KBM-7 (cell line): ENCODE measurements at places on chromosomes 13 and 19.

GRCh38 chr19:40452016-40452415 is 7.9 kb upstream of the SERTAD3 start:
- no peak for DNase-seq

DNA sequence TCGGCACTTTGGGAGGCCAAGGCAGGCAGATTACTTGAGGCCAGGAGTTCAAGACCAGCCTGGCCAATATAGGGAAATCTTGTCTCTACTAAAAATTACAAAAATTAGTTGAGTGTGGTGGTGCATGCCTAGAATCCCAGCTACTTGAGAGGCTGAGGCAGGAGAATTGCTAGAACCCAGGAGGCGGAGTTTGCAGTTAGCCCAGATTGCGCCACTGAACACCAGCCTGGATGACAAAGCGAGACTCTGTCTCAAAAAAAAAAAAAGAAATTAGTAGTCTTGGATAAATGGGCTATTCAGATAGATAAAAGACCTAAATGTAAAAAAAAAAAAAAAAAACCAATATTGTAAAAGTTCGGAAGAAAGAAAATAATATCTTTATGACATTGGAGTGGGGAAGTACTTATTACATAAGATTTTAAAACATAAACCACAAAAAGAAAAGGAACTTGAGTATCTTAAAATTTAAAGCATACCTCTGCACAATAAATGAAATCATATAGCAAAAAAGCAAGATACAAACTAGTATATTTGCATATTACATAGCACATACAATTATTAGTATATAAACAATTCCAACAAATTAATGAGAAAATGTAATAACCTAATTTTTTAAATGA is 26.7 kb upstream of the RNASEH2B start:
- no peak for DNase-seq

DNA sequence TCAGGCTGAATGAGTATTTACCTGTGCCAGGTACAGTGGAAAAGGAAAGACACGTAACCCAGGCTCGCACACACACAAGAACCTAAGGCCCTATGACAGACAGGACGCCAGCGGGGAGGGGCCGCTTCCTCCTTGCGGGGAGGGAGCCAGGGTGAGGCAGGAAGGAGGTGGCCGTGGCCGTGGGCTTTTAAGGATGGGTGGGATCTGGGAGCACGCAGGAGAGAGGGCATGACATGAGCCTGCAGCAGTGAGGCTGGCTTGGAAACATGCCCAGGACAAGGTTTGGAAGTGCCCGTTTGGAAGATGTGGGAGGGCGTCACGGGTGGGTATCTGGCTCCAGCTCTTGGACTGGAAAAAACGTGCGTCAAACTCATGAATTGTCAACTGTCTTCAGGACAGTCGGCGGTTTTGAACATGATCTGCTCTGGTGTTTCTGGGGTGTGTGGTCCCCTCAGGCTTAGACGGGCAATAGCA is 20.1 kb downstream of the SH3GL1 start:
- no peak for DNase-seq

DNA sequence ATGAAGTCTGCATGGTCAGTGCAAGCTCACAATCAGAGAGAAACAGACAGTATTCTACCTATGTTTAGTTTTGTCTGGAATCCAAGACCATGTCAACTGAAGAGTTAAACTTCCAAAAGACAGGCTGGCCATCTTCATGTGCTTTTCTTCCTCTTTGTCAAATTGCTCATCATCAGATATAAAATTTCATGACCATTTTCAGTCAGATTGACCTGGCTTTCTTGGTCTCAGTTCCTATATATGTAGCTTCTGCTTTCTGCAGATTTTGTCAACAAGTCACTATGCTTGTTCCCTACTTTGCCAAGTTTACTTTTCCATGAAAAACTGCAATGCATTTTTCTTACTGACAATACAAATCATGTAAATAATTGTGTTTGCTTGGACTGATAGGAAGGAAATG is 13.9 kb downstream of the SLC46A3 start:
- DNase-seq = no peak

- DNase-seq = no peak
Measured at GRCh38 chr19:31127134-31127967, 221.9 kb downstream of the TSHZ3 start.

DNA sequence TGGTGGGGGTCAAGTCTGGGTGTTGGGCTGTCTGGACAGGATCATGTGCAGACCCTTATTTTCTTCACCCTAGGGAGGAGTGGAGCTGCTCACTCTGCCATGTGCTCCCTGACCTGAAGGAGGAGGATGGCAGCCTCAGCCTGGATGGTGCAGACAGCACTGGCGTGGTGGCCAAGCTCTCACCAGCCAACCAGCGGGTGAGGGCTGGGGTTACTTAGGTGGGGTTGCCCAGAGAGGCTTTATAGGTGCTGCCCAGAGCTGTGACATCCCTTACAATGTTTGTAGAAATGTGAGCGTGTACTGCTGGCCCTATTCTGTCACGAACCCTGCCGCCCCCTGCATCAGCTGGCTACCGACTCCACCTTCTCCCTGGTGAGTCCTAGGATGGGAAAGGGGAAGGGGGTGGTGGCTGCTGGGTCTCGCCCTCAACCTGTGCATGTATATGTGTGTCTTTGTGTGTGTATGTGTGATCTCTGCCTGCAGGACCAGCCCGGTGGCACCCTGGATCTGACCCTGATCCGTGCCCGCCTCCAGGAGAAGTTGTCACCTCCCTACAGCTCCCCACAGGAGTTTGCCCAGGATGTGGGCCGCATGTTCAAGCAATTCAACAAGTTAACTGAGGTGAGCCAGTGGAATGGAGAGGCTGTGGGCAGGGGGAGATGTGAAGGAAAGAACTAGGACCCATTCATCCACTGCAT is 5.1 kb downstream of the CHMP2A start:
- DNase-seq = no peak

DNA sequence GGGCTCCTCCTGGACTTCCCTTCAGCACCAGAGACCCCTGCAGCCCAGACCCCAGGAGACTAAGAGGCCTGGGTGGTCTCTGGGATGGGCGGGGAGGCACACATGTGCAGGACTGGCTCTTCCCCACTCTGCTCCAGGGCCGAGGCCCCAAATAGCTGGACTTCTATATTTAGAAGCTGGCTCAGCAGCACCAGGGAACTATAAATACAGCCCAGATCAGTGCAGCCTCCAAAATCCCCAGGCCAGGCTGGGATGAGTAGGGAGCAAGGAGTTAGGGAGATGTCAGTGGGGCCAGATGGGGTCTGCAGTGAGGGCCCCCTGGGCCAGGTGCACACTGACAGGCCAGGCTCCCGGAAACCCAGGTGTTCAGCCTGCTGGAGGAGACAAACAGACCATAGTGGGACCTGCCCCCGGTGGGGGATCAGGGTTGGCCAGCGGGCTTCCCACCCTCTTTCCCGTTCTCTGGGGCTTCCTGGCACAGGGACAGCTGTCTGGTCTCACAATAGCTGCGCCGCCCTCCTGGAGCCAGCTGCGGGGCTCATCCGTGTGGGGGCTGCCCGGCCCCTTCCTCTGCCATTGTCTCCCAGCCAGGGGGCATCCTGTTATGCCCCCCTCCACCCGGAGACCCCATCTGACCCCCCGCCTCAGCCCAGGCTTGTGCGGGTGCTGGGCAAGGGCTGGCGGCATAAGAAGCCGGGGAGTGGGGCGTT is 5.5 kb upstream of the ADGRE5 start:
- DNase-seq = no peak

- no peak for DNase-seq
Measured at GRCh38 chr13:35479038-35479492, 2.6 kb upstream of the MAB21L1 start.

- DNase-seq = no peak
Measured at GRCh38 chr13:113116206-113116800, 6.3 kb upstream of the F10 start.

DNA sequence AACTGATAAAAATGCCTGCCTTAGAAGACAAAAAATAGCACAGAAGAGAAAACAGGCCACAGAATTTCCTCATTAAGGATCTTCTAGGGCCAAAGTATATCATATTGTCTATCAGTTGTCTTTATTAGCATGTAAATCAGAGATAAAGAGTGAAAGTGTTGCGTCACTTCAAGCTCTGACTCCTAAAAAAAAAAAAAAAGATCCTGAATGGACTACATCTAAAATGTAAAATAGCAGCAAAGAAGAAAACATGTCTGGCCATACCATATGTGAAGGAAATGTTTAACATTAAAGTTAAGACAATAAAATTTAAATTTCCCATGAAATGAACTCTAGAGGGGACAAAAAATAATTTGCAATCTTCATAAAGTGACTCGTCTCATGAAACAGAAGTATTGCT is 237.4 kb downstream of the PCDH9 start:
- no peak for DNase-seq

DNA sequence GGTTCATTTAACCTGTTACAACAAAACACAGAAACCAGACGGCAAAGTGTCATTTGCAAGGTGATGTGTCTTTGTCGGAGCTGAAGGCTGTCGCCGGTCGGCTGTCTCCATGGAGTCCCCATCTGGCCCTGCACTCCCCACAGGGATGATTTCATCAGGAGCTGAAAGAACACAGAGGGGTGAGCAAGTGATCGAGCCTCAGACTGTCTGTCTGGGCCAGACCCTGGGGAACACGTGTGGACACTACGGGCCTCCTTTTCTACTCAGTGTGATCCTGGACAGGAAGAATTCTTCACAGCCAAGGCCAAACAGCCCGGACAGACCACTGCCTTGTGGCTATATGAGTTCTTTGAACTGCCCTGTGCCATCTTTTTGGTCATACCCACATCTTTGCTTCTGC is 85.1 kb downstream of the RNASEH2B start:
- DNase-seq = no peak

GRCh38 chr13:67769987-67770341 is 539.8 kb upstream of the PCDH9 start:
- no peak for DNase-seq

GRCh38 chr19:19067276-19068072 is 3.7 kb downstream of the SLC25A42 start:
- no peak for DNase-seq

GRCh38 chr13:41809962-41810361 is 150.9 kb downstream of the VWA8 start:
- DNase-seq = peak; percentile 26

DNA sequence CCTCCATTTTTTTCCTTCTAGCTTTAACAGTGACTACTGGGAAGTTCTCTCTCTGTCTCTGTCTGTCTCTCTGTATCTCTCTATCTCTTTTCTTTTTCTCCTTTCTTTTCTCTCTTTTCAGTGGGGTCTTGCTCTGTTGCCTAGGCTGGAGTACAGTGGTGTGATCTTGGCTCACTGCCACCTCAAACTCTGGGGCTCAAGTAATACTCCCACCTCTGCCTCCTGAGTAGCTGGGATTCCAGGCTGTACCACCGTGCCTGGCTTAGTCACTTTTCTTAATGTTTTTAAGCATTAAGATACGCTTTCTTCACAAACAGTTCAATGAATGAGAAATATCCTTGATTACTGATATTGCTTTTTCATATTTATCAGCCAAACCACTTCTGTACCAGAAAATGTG is 13.1 kb downstream of the PCCA start:
- no peak for DNase-seq

GRCh38 chr19:48321372-48321621 is 4.1 kb upstream of the EMP3 start:
- DNase-seq = peak; percentile 93

DNA sequence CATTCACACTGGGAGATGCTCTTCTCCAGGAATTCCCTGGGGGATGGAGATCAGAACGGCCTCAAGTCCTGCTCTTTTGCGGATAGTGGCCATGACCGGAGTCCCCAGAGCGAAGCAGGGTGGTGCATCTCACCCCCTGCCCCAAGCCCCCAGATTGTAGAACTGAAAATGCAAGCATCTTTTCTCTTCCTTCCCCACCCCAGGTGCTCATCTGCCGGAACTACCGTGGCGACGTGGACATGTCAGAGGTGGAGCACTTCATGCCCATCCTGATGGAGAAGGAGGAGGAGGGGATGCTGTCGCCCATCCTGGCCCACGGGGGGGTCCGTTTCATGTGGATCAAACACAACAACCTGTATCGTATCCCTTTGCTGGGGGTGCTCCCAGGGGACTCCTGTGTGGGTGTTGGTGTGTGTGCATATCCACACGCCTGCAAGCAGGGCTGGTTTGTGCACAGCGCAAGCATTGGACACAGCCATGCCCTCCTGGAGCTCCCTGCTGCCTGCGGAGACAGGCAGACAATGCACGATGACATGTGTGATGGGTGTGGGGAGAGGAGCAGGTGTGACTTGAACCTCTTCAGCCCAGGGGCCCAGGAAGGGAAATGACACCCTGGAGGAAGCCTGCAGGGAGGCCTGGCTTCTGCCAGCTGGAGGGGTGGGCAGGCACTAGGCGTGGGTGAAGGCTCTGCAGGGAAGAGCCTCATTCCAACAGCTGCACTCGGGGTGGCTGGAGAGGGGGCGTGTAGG is 5.7 kb downstream of the AP1M1 start:
- DNase-seq = no peak

GRCh38 chr13:49435992-49436391 is 7.9 kb downstream of the CAB39L start:
- no peak for DNase-seq

- DNase-seq = no peak
Measured at GRCh38 chr19:54040003-54040402, 23.7 kb downstream of the VSTM1 start.

DNA sequence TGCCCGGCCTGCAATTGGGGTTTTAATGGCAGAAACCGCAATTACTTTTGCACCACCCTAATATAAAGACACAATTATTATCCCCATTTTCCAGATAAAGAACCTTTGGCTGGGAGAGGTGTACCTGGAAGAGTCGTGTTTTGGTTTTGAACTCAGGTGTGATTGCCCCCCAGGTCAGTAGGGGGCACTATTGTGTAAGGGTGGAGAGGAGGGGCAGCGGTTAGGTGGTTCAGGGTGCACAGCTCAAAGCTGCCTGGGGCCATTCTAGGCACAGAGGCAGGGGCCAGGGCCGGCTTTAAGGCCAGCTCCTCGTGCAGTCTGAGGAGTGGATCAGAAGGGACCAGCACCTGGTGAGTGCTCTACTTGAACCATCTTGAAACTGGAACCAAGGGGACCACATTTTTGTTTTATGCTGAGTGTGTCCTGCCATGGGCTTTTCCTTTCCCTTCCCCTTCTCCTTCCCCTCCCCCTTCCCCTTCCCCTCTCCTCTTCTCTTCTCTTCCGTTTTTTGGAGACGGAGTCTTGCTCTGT is 5.8 kb upstream of the FCGRT start:
- peak; percentile 91 for DNase-seq

GRCh38 chr19:33745297-33745696 is 51.4 kb upstream of the KCTD15 start:
- no peak for DNase-seq

DNA sequence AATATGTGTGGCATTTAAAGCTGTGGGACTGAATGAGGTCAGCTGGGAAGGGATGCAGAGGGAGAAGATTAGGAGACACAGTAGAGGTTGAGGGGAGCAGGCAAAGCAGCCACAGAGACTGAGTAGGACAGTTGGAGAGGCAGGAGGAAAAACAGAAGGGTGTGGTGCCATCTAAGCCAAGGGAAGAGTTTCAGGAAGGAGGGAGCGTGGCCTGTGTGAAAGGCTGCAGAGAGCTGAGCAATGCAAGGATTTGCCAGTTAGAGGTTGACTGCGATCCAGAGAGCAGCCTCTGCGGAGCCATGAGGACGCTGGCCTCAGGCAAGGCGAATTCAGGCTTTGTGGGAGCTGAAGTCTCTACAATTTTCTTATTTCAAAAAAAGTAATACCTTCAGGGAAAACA is 28.9 kb downstream of the SOX21 start:
- no peak for DNase-seq
